Activated CD8-positive, alpha-beta memory T cell treated with anti-CD3 and anti-CD28 coated beads for 24 hours (primary cell): ENCODE measurements at places on chromosomes 6 and 20.
A peak's percentile ranks its signal among the peaks of the same experiment; 100 is the strongest.

- DNase-seq: no peak
Observed at GRCh38 chr6:80335121-80335531, 228.7 kb downstream of the BCKDHB start.

DNA sequence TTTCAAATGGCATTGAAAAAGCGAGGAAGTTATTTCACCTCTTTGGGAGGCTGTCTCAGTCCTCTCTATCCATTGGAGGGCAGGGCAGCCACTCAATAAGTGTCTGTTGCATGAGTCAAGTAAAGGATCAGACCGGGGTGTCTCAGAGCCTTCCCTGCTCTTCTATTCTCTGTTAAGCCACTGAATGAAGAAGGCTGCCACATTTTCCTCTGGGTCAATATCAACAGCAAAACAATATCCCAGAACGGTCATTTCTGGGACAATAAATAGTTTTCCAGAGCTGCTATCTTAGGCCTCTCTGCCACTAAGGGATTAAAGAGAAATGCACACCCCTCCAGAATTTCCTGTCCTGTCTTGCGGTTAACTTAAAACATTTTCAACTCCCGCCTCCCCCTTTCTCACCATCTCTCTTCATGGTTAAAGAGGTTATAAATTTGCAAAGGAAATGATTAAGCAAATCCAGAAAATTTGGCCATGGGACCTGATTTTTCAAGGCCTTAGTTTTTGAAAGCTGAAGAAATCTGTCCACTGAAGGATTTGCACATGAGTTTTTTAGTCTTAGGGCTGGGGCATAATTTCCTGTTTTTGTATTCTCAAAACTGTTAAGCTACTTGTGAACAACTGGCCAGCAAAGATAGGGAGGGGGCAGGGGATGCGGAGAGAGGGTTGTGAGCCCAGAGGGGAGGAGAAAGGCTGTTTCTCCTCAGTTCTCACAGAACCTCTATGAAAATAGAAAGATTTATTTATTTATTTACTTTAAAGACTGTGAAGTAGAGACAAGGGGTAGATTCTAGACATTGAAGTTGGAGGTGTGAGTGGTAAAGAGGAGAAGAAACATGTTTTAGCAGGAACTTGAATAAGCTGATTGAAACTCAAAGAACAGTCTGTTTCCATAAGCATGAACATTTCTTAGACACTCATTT is 135.7 kb downstream of the BCAS1 start:
- DNase-seq: no peak

DNA sequence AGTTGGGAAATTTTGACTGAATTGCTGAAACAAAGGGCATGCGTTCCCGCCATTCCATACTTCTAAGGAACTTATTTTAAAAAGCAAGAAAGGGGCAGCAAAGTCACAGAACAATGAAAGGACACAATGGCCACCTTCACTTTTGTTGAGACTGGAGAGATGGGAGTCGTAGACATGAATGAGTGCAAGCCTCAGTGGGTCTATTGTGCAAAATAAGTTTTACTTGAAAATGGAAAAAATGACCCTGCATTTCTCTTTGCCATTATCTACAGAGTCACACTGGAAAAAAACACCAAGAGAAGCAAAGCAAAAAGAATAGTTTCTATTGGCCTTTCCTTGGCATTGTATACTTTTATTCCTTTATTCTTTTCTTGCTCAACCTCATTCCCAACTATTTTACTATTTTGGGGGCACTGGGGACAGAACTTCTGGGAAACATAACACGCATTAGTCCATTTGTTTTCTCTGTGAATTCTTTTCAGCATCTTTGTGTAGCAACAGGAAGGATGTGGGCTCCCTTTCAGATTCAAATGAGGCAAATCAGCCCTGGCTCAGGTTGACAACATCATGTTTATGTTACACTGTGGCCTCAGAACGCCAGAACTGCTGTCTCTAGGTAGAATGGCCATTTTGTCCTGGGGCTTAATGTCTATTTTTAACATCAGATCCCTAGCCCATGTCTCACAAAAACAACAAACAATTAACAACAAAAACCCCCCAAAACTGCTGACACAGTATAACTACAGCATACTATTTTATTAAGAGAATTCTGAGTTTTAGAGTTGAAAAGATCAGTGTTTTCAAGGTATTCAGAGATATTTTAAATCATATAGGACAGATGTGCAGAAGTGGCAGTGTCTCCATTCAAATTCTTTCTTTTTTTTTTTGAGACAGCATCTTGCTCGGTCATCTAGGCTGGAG is 122.2 kb downstream of the FYN start:
- DNase-seq: peak; percentile 57

DNA sequence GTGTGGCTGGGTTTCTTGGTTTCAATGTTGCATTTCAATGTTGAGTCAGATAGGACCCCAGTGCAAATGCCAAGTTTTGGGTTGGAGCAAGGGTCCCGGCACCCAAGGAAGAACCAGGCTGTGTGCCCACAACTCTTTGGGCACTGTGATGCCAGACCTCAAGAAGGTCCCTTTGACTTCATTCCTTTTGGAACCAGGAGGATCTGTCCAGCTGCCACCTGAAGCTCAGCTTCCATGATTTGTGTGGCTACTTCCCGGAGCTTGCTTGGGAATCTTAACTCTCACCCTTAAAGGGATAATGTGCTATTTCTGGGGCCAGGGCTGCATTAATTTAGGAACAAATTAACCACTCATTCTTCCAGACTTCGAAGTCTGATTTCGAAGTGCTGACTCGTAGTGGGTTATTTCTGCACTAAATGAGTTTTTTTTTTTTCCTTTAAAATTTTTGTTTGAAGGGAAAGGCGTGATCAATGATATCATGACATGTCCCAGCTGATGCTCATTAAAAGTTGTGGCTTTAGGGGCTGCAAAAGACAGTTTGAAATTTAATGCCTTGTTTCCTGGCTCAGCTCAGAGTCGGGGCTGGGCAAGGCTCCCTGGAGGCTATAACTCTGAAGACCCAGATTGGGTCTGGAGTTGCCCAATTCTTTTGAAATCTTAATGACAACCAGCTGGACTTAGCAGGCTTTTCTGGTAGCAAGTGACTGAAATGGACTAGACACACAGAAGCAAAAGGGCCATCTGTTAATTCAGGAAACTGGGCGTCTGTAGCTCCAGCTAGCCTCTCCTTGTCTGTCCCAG is 24.0 kb upstream of the PHACTR3 start:
- DNase-seq: no peak

GRCh38 chr6:113011801-113012200 is 664.7 kb downstream of the RFPL4B start:
- DNase-seq: no peak

GRCh38 chr20:62856931-62857619 is 4.5 kb downstream of the TCFL5 start:
- no peak for DNase-seq

DNA sequence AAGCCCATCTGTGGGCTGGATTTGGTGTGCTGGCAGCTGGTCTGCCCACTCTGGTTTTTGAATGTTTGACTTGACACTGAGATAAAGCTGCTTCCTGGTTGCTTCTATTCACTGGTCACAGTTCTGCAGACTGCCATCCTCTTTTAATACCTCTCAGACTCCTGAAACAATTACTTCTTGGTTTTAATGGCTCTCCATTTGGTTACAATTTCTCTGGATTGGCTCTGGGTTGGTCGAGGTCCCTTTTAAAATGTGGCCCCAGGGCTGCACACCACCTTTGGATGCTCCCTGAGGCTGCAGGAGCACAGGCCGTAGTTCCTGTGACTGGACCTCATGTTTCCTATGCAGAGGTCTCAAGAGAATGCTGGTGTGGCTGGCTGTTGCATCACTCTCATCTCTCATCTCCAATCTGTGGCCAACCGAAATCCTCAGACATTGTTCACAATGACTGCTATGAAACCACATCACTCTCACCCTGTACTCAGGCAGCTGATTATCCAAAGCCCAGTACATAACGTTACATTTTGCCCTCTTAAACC is 98.5 kb downstream of the INSM1 start:
- no peak for DNase-seq

DNA sequence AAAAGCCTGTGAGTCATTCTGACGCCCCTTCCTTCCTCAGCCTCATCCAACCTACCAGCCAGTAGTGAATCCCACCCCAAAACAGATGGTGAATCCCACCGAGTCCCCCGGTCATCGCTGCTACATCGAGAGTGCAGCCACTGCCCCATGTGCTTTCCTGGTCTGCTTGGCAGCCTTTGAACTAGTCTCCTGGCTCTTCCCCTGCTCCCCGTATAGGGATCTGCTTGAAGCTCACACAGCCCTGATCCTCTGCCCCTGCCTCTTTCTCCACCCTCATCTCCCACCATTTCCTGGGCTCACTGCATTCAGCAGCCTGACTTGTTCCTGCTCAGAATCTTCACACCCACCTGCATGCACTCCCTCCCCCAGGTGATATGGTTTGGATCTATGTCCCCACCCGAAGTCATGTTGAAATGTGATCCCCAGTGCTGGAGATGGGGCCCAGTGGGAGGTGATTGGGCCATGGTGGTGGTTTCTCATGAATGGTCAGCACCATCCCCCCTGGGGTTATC is 14.6 kb downstream of the SYNJ2 start:
- DNase-seq: no peak

DNA sequence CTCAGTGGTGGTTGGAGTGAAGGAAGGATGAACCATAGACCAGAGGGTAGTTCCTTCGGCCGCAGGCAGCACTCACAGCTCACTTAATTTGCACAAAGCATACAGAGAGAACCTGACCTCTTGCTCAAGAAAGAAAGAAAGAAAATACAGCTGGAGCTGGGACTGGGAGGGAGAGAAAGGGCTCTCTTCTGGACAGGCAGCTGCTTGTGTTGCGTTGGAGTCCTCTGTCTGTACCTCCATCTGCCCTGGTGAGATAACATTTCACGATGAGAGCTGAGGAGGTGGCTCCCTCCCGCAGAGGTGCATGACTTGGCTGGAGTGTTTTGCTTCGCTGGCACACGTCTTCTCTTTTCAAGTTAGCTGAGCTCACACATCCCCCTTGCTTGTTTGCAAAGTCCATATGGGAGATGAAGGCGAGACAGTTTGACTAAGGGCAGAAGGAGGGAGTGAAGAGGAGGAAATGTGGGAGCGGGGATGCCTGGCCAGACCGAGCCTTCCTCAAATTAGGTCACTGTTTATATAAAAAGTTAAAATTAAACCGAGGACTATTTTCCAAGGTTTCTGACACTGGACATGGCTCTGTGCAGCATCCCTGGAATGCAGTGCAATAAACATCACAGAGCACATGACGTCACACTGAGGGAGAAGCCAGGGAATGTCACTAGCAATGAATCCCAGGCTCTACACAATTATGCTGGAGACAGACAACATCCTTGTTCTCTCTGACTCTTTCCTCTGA is 359.4 kb downstream of the CD83 start:
- DNase-seq: no peak

DNA sequence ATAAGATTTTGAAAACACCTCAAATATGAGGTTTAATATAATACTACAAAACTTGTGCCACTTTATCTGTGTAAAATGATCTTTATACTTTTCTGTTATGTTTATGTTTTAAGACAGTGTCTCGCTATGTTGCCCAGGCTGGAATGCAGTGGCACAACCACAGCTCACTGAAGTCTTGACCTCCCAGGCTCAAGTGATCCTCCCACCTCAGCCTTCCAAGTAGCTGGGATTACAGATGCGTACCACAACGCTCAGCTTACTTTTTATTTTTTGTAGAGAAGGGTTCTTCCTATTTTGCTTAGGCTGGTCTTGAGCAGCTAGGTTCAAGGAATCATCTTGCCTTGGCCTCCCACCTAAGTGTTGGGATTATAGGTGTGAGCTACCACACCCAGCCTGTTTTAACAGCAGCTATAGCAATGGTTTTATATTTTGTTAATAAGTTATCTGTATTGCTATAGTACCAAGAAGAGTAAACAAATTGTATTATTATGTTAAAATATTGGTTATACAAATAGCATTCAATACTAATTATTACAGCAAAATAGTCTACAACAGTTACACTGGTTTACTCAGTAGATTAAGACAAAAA is 8.2 kb downstream of the TAB2 start:
- DNase-seq: no peak

- no peak for DNase-seq
Observed at GRCh38 chr6:16985513-16986284, 116.2 kb upstream of the STMND1 start.

- no peak for DNase-seq
Observed at GRCh38 chr6:97443408-97444080, 160.5 kb upstream of the MMS22L start.

DNA sequence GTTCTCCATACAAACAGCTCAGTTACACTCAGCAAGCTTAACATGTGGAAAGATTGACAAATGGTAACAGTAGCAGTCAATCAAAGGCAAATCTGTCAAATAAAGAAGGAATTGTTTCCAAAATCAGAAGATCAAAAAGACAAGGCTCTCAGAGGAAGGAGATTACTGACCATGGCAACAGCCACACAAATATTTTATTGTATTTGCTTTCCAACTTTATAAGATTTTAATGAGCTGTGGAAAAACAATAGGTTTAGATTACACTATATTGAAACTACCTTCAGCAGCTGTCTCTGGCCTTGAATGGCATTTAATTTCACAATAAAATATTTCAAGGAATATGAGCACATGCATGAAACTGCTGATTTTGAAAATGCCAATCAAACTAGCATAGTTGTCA is 1143.9 kb upstream of the GJE1 start:
- DNase-seq: no peak

DNA sequence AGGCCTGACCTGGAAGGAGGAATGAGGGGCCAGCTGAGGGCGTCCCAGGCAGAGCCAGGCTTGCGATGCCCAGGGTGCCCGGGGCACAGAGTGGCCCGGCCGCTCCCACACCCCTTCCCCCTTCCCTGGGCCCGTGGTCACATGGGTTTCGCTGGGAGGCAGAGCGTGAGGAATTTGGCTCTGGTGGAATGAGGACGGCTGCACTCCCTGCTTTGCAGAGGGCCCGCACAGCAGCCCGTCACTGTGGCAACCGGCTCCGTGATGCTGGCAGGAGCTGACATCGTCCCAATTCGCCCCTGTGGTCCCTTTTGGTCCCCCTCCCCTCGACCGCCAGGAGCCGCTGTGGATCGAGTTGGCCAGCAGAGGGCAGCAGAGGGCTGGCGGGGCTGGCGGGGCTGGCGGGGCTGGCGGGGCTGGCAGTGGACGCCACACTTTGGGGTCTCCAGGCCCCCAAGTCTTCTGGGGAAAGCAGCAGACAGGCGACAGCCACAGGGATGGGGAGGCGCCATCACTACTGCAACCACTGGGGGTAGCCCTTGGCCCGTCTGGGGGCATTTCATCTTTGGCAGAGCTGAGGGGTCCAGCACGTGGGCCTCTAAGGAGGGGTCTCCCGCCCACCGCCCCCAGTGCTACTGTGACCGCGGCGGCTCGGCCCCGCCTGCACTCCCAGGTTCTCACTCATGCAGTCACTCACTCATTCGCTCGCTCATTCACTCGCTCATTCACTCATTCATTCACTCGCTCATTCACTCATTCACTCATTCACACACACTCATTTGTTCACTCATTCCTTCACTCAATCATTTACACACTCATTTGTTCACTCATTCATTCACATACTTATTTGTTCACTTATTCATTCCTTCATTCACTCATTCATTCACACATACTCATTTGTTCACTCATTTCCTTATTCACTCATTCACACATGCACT is 49.7 kb upstream of the BHLHE23 start:
- peak; percentile 71 for DNase-seq
